ENCODE measurements at places on chromosomes 4 and X.

DNA sequence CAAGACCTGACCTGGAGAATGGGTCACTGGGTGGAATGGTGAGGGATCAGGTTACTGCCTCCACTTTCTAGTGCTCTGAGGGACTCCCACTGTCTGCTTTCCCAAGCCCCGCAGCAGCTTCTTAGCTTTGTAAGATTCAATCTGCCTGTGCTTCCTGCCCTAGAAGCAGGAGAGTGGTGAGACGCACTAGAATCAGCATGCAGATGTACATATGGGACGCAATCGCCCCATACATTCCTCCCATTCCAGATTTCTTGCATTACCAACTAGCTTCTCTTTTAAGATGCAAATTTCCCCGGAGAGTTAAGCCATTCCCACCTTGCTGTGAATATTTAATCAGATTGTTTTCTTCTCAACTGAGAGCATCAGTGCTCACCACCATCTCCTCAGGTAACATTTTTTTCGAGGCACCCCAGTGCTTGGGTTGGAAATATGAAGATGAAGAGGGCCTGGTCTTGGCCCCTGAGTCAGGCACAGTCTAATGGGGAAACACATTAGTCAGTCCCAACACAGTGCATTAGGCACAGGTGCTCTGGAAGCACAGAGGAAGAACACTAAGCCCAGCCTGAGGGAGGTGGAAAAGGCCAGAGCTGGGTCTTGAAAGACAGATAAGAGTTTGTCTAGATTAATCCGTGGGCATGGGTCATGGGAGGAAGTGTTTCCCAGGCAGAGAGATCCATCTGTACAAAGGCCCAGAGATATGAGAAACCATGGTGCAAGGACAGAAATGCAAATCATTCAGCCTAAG, 66.7 kb upstream of the PRPS1 start:
- DNase-seq, result no peak

DNA sequence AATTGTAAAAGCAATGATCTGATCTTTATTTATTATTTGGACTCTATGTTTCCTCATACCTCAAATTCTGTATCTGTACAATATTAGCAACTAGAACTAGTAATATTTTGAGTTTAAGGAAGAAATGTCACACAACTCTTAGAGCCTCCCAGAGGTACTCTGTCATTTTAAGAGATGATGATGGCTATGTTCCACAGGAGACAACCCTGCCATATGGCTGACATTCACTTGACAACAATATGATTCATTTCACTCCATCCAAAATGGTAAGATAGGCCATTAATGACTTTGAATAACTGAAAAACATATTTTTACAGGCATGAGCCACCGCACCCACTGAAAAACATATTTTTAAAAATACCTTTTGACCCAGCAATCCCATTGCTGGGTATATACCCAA, 190.3 kb downstream of the MAML3 start:
- DNase-seq, result no peak

GRCh38 chr4:99811850-99812249, 4.8 kb upstream of the DAPP1 start:
- DNase-seq, result peak; percentile 46

- no peak for DNase-seq
Measured at GRCh38 chrX:11566789-11567188, 98.9 kb downstream of the ARHGAP6 start.

GRCh38 chrX:75968293-75968692, 183.2 kb upstream of the MAGEE2 start:
- DNase-seq, result no peak

DNA sequence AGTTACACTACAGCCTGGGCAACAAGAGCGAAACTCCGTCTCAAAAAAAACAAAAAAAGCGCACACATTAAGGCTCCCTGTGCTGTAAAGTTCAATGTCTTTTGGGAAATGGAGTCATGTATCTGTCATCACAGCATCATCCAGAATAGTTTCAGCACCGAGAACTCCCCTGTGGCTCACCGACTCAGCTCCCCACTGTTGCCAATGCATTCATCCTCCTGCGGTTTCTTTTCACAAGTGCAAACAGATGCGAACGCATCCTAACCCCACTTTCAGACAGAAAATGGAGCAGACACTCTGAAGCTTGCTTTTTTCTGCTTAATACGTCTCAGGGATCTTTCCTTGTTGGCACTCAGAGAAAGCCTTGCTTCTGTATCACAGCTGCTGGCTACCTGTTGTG, 13.8 kb upstream of the SH3TC1 start:
- DNase-seq, result no peak

- no peak for DNase-seq
Measured at GRCh38 chr4:154044742-154045485, 256.0 kb upstream of the SFRP2 start.

DNA sequence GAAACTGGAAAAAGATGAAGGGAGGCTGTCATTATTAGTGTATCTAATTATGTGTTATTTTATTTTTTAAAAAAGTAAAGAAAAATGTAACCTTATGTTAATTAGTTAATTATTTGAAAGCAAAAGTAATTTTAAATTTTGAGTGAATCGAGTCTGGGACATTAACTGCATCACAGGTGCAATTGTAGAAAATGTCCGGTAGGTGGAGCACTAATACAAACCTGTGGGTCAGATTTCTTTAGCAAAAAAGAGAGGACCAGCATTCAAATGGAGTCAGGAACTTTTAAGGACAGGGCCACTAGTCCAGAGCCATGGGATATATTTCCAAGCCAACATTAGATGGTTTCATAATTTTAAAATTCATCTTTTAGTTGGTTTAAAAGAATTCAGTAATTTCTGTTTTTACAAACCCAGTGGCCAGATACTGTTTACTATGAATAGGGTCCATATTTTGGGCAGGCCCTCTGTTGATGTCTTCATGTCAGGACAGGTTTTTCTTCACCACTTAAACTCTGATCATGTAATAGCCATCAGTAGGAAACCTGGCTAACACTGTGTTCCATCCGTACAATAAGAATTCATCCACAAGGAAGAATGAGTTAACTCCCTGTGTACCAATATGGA, 27.2 kb downstream of the BST1 start:
- DNase-seq, result peak; percentile 64

GRCh38 chr4:609400-610050, 15.8 kb upstream of the PDE6B start:
- peak; percentile 13 for DNase-seq

DNA sequence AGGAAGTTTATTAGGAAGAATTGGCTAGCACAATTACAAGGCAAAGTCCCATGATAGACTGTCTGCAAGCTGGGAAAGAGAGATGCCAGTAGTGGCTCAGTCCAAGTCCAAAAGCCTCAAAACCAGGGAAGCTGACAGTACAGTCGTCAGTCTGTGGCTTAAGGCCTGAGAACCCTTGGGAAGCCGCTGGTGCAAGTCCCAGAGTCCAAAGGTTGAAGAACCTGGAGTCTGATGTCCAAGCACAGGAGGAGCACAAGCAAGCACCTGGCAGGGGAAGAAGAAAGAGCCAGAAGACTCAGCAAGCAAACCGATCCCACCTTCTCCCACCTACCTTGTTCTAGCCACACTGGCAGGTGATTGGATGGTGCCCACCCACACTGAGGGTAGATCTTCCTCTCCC, 51.3 kb upstream of the TMEM150C start:
- no peak for DNase-seq

DNA sequence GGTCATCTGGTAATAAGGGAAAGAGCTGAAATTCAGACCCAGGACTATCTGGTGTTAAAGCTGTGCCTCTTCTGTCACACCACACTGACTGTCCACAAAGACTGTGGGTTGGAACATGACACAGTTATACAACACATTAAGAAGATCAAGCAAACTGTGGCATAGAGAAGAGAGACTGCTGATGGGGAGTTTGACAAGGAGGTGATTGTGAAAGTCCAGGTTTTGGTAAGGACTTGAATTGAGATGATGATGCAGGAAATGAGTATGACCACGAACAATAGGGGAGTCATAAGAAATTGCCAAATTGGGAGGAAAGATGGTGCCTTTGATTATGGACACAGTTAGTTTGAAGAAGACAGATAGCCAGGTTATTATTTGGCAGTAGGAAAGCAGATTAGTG, 163.4 kb downstream of the PDGFRA start:
- DNase-seq, result no peak

DNA sequence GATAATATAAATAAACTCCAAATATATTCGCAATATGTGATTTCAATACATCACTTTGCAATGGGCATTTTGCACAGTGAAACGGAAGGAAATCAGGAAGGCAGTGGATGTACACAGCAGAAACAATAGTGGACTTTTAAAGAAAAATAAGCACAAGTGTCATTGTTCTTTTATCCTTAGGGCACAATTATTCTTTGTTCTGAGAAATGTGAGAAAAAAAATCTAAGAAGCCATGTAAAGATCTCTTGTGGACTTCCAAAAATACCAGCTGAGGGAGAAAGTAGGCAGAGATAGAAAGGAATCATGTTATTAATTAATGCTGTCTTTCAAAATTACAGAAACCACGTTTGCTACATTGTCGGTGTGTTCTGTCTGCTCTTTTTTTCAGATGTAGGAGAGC, 17.6 kb upstream of the PRRG1 start:
- no peak for DNase-seq

DNA sequence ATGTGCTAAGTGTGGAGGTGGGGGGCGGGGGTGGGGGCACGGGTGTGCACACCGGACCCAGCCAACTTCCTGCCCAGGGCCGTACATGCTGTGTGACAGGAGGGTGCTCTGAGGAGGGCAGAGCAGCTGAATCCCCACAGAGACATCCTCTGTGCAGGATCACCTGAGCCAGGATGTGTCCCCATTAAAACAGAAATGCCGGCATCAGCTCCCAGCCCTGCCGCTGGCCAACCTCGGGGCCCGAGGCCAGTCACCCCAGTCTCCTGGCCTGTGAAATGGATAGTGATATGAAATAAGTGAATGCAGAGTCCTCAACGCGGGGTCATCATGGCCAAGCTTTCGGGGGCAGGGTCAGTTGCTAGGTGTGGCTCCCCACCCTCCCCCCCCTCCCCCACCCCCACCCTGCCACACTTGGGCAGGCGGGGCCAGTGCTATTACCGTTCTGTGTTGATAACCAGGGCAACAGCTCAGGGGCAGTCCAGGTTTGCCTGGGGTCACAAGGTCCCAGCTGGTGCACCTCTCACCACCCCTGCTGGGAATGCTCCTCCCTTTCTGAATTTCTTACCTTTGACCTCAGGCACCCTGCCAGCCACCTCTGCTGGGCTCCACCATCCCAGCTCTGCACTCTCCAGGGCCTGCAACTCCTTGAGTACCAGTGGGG, 227.2 kb upstream of the PSAPL1 start:
- DNase-seq, result no peak

- DNase-seq, result no peak
Measured at GRCh38 chrX:105349476-105349875, 129.0 kb upstream of the TEX13A start.

DNA sequence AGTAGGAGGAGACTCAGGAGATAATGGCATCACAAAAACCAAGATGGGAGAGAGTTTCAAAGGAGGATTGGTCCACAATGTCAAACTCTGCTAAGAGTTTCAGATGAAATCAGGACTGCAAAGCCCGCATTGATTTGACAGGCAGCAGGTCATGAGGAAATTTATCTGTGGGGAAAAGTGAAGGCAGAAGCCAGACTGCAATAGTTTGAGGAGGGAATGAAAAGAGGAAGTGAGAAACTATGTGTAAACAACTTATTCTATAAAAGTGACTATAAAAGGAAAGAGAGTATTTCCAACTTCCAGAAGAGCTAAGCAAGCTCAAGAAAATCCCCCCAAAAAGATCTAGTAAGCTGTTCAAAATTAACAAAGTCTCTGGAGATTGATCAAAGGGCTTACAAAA, 66.3 kb upstream of the DGKK start:
- DNase-seq, result no peak

- DNase-seq, result no peak
Measured at GRCh38 chr4:117623326-117623725, 411.0 kb upstream of the NDST3 start.

DNA sequence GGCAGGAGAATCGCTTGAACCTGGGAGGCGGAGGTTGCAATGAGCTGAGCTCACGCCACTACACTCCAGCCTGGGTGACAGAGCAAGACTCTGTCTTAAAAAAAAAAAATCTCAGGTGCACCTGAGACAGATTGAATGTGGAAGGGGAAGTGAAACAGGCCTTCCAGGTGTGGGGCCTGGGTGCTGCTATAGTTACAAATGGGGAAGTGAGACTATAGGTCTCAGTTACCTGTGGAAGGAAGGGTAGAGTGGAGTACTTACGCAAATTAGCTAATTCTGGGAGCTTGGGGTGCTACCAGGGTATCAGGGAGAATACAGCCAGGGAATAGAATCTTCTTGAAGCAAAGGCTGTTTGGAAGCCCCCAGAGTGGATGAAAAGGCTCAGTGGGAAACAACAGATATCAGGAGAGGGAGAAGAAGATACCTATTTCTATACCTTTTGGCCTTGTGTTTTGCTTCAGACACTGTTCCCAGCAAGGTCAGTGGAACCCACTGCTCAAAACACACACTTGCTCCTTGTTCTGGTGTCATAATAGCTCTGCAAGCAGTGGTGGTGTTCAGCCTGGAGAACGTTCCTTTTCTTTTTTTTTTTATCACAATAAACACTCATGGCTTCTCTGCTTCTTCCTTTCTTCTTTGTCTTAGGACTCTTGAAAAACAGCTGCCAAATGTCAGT, 7.0 kb downstream of the CD38 start:
- DNase-seq, result no peak

- no peak for DNase-seq
Measured at GRCh38 chr4:98519268-98519977, 139.0 kb downstream of the TSPAN5 start.

DNA sequence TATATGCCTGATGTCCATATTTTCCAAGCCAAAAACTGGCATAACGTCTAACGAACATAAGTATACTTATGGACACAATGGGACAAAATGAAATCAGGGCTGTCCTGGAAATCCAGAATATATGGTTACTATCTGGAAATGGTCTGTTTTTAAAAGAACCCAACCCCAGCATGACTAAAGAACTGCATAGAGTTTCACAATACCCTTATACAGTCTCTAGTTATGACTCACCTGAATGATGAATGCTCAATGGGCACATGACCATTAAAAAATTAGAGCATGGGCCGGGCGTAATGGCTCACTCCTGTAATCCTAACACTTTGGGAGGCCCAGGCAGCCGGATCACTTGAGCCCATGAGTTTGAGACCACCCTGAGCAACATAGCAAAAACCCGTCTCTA, 31.8 kb downstream of the AMMECR1 start:
- DNase-seq, result no peak

DNA sequence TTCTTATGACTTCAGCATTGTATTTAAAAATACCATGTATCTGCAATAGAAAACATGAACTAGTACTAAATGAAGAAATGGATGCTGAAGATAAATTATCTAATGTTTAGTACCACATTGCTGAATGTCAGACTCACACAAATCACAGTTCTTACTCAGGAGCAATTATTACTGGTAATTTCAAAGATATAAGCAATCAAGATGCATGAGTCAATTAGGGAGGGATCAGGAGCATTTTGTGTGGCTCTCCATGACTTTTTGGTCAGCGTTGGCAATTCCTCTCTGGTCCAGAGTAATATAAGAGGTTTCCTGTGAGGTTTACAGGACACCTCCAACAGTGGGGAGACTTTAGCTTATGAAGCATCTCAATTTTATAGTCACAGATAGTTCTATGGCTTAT, 167.0 kb upstream of the PCDH7 start:
- DNase-seq, result no peak

- DNase-seq, result peak; percentile 66
Measured at GRCh38 chr4:184473499-184474262, 669 bp downstream of the IRF2 start.

GRCh38 chr4:174173360-174173759, 110.1 kb downstream of the FBXO8 start:
- DNase-seq, result no peak
